ENCODE measurements at places on chromosomes 13 and 19.
A peak's percentile ranks its signal among the peaks of the same experiment; 100 is the strongest.

DNA sequence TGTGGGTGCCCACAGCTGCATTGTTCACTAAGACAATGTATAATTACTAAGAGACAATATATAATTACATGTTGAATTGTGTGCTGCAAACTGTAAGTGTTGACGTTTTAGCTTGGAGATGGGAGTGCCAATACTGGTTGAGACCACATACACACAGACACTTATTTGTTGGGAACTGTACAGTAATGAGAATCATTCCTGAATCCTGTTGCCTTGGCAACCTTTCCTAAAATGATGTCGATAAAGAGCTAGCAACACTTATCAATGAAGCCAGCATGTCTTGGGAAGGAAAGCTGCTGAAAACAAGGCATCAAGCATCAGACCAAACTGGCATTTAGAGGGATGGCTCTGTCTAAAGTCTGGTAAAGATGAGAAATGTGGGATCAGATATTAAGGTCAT is 51.3 kb downstream of the PCDH8 start:
- H3K4me1 ChIP-seq, result no peaks in the 10 kb centered on the region
- H3K27ac ChIP-seq, result no peak overlapping the region
- DNase-seq, result no peak
- no peaks in the 10 kb centered on the region for H3K27me3 ChIP-seq
- no peak overlapping the region for H3K4me3 ChIP-seq
- H3K36me3 ChIP-seq, result no peaks in the 10 kb centered on the region

DNA sequence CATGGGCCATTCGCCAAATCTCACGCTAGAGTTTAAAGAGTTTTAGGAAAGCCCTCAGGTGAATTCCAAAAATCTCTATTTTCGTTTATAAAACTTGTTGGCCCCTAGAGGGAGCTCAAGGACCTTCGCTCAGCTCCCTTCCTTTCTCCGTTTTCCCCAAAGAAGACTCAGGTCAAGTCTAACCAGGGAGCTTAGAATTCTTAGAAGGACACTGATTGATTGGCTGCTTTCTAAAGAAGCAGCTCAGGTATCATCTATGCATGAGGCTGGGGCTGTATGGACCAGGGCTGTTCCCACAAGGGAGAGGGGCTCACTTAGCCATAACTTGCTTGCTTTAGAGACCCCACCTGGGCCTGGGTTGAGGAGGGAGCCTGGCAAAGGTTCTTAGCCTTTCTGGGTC is 20.5 kb downstream of the DZIP1 start:
- H3K4me3 ChIP-seq, result no peak overlapping the region
- H3K4me1 ChIP-seq, result no peaks in the 10 kb centered on the region
- H3K36me3 ChIP-seq, result peaks cover 33% of the 10 kb centered on the region
- no peak overlapping the region for H3K27ac ChIP-seq
- H3K27me3 ChIP-seq, result no peaks in the 10 kb centered on the region

- no peak overlapping the region for H3K4me3 ChIP-seq
- H3K36me3 ChIP-seq, result no peaks in the 10 kb centered on the region
- no peak overlapping the region for H3K27ac ChIP-seq
- peaks cover 24% of the 10 kb centered on the region for H3K4me1 ChIP-seq
Observed at GRCh38 chr19:55176076-55176475, 4.0 kb downstream of the SYT5 start.

- no peak overlapping the region for H3K4me3 ChIP-seq
- no peaks in the 10 kb centered on the region for H3K36me3 ChIP-seq
- H3K4me1 ChIP-seq, result peaks cover 13% of the 10 kb centered on the region
Observed at GRCh38 chr19:33139165-33139564, 7.3 kb downstream of the WDR88 start.

GRCh38 chr19:33660410-33661124 is 38.8 kb downstream of the CHST8 start:
- no peak overlapping the region for H3K4me3 ChIP-seq
- no peaks in the 10 kb centered on the region for H3K36me3 ChIP-seq
- H3K27me3 ChIP-seq, result no peaks in the 10 kb centered on the region
- H3K27ac ChIP-seq, result no peak overlapping the region
- no peaks in the 10 kb centered on the region for H3K4me1 ChIP-seq
- DNase-seq, result no peak

DNA sequence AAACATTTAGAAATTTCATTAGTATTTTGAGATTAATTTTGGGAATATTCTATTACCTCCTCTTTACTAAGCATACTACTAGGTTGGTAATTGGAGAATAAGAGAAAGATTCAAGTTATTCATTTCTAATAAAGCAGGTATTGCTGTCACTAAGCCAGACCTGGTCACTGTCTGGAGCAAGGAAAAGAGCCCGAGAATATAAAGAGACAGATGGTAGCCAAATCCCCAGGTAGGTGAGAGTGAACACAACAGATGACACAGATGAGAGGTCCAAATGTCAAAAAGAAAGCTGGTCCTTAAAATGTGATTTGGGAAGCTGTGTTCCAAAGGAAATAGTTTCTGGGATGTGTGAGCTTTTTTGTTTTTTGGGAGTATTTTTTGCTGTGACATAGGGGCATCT is 128.6 kb downstream of the ZNF100 start:
- no peaks in the 10 kb centered on the region for H3K27me3 ChIP-seq
- H3K36me3 ChIP-seq, result no peaks in the 10 kb centered on the region
- H3K4me1 ChIP-seq, result no peaks in the 10 kb centered on the region

DNA sequence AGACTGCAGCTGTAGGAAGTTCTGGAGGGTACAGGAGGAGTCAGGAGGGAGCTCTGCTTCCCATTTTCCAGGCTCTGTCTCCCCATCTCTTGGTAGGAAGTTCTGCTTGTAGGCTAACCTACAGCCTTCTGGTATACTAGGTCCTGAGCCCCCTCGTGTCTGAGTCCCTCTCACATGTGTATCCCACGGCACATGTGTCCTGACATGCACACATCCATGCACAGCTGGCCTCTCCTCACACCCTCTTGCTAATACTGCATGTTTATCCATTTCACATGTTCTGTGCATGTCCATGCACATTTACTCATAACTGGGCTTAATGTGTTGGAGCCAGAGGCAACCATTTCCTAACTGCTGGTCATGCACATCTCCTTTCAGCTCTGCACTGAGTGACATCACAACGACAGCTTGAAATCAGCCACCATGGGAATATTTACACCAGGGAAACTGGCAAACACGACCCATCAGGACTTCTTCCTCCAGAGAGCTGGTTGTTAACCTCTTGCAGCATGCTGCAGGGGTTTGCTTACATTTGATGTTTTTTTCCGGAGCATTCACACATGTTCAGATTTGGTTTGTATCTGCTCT is 3.0 kb downstream of the CD209 start:
- H3K27me3 ChIP-seq, result peaks cover 74% of the 10 kb centered on the region
- H3K27ac ChIP-seq, result no peak overlapping the region
- H3K4me3 ChIP-seq, result no peak overlapping the region
- DNase-seq, result no peak
- H3K4me1 ChIP-seq, result no peaks in the 10 kb centered on the region

DNA sequence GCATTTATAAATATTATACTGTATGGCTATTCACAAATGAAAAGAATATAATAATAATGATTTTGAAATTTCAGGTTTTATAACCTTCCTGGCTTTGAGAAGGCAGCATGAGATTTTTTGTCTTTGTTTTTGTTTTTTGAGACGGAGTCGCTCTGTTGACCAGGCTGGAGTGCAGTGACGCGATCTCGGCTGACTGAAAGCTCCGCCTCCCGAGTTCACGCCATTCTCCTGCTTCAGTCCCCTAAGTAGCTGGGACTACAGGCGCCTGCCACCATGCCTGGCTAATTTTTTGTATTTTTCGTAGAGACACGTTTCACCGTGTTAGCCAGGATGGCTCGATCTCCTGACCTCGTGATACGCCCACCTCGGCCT is 64.1 kb downstream of the ZNF429 start:
- no peaks in the 10 kb centered on the region for H3K4me1 ChIP-seq
- H3K27ac ChIP-seq, result no peak overlapping the region
- DNase-seq, result no peak
- H3K36me3 ChIP-seq, result no peaks in the 10 kb centered on the region
- no peaks in the 10 kb centered on the region for H3K27me3 ChIP-seq

DNA sequence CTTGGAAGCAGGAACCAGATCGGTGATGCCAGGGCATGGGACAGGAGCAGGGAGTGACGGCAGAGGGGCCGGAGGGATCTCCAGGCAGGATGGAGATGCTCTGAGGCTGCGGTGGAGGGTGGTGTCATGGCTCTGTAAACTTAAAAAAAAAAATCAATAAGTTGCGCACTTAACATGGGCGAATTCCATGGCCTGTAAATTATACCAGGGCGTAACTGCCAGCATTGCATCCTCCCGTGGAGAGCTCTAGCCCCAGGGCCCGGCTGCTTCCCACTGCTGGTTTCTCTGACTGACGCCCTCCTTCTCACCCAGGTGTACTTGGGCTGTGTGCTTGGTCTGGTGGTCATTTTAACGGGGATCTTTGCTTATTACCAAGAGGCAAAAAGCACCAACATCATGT is 8.7 kb downstream of the ATP12A start:
- no peaks in the 10 kb centered on the region for H3K4me1 ChIP-seq
- H3K36me3 ChIP-seq, result no peaks in the 10 kb centered on the region
- H3K4me3 ChIP-seq, result no peak overlapping the region
- no peak overlapping the region for H3K27ac ChIP-seq
- no peaks in the 10 kb centered on the region for H3K27me3 ChIP-seq

DNA sequence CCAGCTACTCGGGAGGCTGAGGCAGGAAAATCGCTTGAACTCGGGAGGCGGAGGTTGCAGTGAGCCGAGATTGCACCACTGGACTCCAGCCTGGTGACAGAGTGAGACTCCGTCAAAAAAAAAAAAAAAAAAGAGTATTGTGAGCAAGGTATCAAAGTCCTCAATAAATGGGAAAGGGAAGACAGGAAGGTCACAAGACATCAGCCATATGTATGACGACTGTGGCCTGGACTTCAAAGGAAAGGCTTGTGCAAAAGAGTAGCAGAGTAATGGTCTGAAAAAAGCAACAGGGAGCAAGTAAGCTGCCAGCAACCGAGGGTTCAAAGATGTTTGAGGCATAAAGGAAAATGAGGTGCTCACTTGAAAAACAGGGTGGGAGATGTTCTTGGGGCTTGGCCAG is 116.0 kb upstream of the WASF3 start:
- DNase-seq, result no peak
- peaks cover 5% of the 10 kb centered on the region for H3K4me1 ChIP-seq
- H3K36me3 ChIP-seq, result no peaks in the 10 kb centered on the region
- H3K27ac ChIP-seq, result no peak overlapping the region
- H3K4me3 ChIP-seq, result no peak overlapping the region
- no peaks in the 10 kb centered on the region for H3K27me3 ChIP-seq

- H3K27ac ChIP-seq, result no peak overlapping the region
- peak overlapping the region; percentile 22 for H3K4me3 ChIP-seq
- no peaks in the 10 kb centered on the region for H3K27me3 ChIP-seq
- no peak for DNase-seq
- H3K4me1 ChIP-seq, result no peaks in the 10 kb centered on the region
- H3K36me3 ChIP-seq, result no peaks in the 10 kb centered on the region
Observed at GRCh38 chr19:58034477-58034793, 610 bp downstream of the ZSCAN1 start.

DNA sequence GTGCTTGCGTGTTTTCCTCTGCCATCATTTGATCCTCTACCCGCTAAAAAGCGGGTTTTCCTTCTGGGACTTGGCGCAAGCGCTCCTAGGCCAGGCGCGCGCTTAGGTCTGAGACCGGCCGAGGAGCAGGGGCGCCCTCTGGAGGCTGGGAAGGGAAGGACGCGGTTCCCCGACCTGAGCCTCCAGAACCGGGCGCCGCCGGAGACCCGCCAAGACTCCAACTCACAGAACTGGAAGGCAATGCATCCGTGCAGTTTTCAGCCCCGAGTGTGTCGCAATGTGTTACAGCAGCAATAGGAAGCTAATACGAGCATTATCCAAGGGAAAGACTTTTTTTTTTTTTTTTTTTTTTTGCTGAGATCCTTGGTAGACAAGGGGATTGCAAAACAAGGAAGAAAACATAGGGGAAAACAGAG is 190.9 kb downstream of the COL4A1 start:
- H3K27me3 ChIP-seq, result no peaks in the 10 kb centered on the region
- H3K4me1 ChIP-seq, result no peaks in the 10 kb centered on the region
- H3K4me3 ChIP-seq, result no peak overlapping the region
- DNase-seq, result no peak

DNA sequence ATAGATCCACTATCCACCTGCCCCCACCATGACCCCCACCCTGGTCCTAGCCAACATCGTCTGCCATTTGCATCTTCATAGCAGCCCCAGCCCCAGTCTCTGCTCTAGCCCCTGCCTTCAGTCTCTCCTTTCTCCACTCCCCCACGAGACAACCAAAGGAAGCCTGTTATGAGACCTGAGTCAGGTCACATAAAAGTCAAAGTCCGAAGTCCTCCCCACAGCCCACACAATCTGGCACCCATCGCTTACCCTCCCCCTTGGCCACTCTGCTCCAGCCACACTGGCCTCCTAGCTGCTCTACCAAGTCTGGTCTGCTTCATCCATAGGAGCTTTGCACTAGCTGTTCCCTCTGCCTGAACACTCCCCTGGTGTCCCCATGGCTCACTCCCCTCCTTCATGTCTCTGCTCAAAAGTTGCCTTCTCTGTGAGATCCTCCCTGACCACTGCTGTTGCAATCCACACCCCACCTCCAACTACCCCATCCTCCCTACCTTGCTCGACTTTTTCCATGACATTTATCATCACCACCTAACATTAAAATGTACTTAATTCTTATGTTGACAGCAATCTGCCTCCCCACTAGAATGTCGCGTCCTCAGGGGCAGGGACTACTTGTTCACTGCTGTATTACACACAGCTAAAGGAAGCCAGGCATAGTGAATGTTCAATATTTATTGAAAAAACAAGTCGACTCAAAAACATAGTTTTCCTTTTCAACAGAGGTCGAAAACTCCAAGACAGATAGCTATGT is 1.2 kb upstream of the PLEKHG2 start:
- H3K36me3 ChIP-seq, result peaks cover 11% of the 10 kb centered on the region
- H3K4me1 ChIP-seq, result peaks cover 19% of the 10 kb centered on the region
- H3K27ac ChIP-seq, result peak overlapping the region; percentile 99
- no peak for DNase-seq

GRCh38 chr13:112880221-112880641 is 88.8 kb upstream of the MCF2L start:
- DNase-seq, result no peak
- no peaks in the 10 kb centered on the region for H3K4me1 ChIP-seq
- peaks cover 76% of the 10 kb centered on the region for H3K36me3 ChIP-seq
- H3K27ac ChIP-seq, result no peak overlapping the region
- H3K27me3 ChIP-seq, result no peaks in the 10 kb centered on the region
